ENCODE measurements at places on chromosomes 6 and 20.

- peak; percentile 85 for DNase-seq
These were observed 5.6 kb upstream of the HLA-DOA start for GRCh38 chr6:33014841-33015634.

DNA sequence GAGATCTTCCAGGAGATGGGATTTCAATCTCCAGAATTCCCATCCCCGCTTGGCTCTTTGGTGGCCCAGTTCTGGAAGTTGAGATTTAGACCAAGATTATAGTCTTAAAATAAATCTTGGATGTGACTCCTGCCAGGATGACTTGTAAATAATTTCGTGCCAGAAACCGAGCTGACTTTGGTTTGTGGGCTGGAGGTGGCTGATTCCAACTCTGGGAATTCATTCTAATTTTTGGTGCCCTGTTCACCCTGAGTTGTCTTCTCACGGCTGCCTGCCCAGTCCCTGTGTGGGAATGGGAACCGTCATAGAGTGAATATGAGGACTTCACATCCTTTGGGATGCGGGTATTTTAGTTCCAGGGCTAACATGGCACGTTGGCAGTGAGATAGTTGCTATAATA lies 64.8 kb downstream of the JARID2 start:
- no peak for DNase-seq

DNA sequence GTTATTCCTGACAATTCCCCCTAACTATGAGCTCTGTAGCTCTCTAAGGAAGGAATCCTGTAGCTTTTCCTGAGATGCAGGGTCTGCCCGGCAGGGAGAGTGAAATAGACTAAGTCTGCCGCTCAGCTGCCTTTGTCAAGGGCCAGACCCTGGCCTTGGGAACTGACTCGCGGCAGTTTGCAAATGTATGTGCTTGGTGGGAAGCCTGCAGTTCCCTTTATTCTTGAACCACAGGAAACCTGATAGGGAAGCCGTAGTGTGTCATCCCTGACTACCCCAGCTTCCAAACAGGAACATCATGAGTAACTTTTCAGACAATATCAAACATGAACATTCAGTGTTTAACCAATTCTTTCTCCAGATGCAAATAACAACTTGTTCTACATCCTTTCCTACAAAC lies 78.7 kb upstream of the IFNGR1 start:
- no peak for DNase-seq

- peak; percentile 77 for DNase-seq
These were observed 24.1 kb downstream of the HLA-B start for GRCh38 chr6:31332637-31333602.

GRCh38 chr6:166766769-166767168 lies 139.7 kb upstream of the RPS6KA2 start:
- DNase-seq: no peak

- no peak for DNase-seq
These were observed 72.7 kb downstream of the TRAM2 start for GRCh38 chr6:52503851-52504781.

- DNase-seq: peak; percentile 42
These were observed 15.8 kb upstream of the RBPJL start for GRCh38 chr20:45290677-45291355.

GRCh38 chr6:166781331-166781730 lies 154.3 kb upstream of the RPS6KA2 start:
- no peak for DNase-seq

DNA sequence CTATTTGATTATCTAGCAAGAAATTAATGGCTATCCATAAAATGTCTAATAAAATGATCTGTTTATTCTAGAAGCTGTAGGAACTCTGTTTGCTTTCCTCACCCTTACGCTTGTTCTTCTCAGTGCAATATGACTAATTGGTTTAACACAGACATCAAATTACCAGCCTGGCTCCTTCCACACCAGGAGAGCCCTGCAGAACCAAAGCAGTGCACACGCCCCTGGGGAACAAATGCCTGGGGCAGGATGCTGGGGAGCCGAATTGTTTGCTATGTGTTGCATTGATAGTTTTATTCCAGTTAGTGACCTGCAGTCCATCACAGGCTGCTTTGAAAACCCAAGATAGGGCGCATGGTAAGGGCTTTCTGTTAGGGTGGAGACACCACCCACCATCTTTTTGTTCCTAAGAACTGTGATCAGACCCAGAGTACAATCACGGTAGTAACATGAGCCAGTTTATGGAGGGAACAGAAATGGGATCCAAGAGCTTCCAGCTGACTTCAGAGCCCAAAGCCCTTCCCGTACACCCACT lies 126.4 kb upstream of the CD93 start:
- no peak for DNase-seq

DNA sequence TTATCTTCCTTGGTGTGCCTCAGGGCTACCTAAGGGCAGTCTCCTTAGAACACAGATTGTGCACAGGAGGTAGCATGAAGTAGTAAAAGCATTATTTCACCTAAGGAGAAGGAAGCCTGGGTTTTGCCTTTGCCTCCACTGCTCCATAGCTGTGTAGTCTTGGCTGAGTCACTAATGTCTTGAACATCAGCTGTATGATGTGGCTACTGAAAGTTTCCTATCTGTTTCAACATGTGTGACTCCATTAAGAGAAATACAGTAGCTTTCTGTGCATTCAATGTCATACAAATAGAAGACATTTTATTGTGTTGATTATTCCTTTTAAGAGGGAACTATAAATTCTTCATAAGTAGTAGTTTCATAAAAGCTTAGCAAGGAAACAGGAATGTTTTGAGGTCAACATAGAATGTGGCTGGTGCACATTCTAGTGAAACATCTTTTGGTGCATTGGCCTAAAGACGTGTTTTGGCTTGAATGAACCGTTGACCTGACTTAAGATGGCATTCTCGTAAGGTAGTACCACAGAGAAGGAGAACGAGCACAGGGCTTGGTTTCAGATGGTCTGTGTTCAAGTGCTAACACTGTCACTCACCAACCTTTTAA lies 70.6 kb downstream of the CTNNBL1 start:
- DNase-seq: no peak

GRCh38 chr6:151160929-151161757 lies 78.6 kb upstream of the AKAP12 start:
- DNase-seq: no peak

GRCh38 chr6:148814082-148814790 lies 67.4 kb downstream of the UST start:
- DNase-seq: no peak

- no peak for DNase-seq
These were observed 85.3 kb upstream of the AKAP12 start for GRCh38 chr6:151154418-151154817.

DNA sequence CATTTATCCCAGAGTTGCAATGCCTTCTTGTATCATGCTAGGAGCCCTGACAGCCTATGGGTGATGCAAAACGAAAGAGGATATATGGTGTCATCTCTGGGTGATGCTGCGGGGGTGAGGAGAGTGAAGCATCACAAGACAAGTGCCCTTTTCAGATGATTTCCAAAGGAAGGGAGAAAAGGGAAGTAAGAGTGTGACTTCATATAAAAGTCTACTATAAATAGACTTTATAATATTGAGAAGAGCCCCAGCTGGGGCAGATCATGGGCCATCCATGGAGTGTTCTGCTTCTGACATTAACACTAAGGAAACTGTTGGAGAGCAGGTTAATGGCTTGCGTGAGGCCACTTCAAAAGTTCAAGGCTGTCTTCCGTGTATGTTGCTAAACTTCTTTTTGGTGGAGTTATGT lies 4.4 kb downstream of the CD83 start:
- DNase-seq: no peak

- no peak for DNase-seq
These were observed 152.5 kb upstream of the ECI2 start for GRCh38 chr6:4287811-4288244.

GRCh38 chr20:61178551-61179071 lies 73.5 kb upstream of the CDH4 start:
- no peak for DNase-seq

- DNase-seq: no peak
These were observed 133.5 kb upstream of the CCDC28A start for GRCh38 chr6:138640028-138640427.

- no peak for DNase-seq
These were observed 164.5 kb downstream of the MOXD1 start for GRCh38 chr6:132236744-132237143.

- no peak for DNase-seq
These were observed 29.2 kb downstream of the ATP9A start for GRCh38 chr20:51738877-51739447.

- peak; percentile 35 for DNase-seq
These were observed 6.9 kb downstream of the SNAP25 start for GRCh38 chr20:10225439-10226060.

DNA sequence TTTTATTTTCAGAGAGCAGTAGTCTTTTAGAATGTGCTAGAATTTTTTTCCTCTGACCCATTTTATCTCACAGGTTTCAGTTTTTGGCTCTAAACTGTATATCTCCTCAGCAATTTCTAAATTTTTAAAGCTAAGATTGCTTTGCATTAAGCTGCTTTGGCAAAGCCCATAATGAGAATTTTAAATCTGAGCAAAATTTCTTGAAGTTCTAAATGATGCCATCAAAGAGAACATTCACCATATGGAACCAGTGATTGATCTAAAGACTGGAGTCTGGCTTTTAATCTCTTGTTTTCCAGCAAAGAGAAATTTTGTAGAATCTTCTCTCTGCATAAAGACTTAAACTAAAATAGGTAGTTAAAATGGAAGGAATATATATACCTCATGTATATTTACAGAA lies 313.6 kb downstream of the TBC1D32 start:
- no peak for DNase-seq

DNA sequence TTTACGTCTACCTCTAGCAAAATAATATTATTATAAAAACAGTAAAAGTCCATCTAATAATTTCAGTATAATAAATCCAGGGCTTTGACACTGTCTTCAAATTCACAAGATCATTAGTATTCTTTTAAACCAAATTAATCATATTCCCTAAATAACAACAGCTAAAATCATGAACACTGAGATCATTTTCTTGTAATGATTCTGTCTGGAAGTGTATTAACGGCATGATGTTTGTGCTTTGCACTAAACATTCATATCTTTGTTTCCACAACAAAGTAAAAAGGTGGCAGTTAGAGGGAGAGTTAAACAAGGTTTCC lies 18.8 kb downstream of the HIVEP2 start:
- DNase-seq: no peak

DNA sequence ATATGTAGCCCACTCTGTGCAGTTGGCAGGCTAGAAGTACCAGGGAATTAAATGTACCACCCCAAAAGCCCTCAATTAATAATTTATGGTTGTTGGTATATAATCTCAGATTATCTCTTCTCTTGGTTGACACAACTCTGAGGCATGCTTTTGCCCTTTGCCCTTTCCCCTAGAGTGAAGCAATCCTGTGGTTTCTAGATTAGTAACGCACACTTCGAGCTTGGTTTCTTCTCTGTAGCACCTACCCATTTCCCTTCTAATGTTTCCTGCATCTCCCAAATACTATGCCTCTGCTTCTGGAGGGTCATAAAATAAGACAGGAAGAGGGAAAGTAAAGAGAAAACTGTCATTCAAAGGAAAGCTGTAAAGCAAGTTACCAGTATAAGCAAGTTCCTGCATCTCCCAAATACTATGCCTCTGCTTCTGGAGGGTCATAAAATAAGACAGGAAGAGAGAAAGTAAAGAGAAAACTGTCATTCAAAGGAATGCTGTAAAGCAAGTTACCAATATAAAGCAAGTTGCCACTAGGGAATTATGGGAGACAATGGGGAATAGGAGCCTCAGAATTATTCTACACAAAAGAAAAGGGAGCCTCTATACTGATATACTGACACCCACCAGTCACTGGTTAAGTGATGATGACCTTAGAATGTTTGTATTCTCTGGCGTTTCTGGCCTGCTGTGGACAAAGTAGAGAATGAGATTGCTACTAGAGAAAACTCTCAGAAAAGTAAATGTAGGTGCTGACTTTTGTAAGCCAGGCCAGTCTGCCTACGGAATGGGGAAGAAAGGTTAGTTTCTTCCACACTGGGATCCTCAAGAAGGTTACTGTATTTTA lies 862.6 kb upstream of the MAN1A1 start:
- DNase-seq: no peak

GRCh38 chr6:54008589-54008988 lies 102.7 kb upstream of the MLIP start:
- DNase-seq: no peak

- DNase-seq: no peak
These were observed 23.4 kb upstream of the ZBTB2 start for GRCh38 chr6:151414641-151415260.

- DNase-seq: no peak
These were observed 52.8 kb downstream of the MYB start for GRCh38 chr6:135233686-135234491.

DNA sequence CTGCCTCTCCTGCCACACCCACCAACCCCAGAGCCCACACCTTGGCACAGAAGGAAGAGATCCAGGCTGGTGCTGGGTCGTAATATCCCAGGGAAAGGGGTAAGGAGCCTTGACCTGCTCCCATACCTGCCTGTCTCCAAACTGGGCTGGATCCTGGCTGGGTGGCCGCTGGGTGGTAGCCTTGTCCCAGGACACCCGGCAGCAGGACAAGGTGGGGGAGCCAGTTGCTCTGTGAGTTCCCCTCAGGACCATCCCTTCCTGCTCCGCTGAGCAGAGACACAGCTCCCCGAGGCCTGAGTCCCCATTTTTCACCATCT lies 58.8 kb downstream of the UBE2V1 start:
- no peak for DNase-seq

DNA sequence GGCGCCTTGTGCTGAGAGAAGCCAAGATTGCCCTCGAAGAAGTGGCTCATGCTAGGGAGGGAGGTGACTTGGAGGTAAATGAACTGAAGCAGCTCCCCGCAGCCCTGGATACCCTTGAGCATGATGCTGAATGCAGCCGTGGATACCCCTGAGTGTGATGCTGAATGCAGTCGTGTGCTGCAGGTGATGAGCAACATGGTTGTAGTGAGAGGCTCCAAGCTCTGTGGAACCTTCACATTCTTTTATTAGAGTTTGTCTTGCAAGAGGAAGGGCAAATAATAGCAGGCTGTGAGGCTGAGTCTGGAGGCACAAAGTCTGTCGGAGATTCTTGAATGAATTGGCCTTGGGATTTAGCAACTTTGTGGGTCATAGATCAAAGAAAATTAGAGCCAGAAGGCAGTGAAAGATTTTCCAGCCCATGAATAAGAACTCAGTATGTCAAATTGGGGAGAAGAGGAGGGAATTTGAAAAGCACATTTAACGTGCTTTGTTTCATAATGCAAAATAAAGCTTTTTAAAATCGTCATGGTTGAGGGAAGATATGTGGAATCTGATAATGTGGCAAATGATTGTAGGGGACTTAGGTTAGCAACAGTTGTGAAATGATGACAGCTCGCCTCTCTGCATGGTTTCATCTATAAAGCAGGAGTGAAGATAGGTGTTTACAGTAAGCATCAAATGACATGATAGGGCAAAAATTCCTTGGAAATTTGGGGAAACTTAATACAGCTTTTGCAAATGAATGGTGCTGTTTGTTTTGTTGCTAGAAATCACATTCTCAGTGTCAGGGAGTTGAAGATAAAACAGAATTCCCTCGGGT lies 120.1 kb upstream of the TIAM2 start:
- no peak for DNase-seq

- no peak for DNase-seq
These were observed 29.8 kb downstream of the CTNNBL1 start for GRCh38 chr20:37723668-37724067.

GRCh38 chr6:6152060-6152459 lies 145.3 kb upstream of the NRN1 start:
- DNase-seq: no peak

Measured in Jurkat, Clone E6-1 (cell line).